ENCODE measurements at places on chromosomes 5 and 9.

DNA sequence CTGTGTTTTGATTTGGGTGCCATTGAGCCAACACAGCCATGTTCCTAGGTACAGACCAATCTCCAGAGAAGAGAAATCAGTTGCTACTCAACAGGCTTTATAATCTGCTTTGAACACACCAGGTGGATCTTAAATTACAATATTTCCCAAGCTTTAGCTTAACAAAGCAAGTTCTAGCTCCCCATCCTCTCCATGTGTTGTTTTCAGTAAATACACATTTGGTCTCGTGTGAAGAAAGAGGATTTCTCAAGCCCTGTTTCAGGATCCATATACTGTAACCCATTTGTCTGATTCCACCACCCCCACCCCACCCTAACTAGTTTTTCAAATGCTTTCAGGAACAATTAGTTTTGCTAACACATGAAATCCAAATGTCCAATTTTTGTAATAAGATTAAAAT is 109.6 kb upstream of the NIPBL start:
- no peak for DNase-seq

- DNase-seq, result no peak
Observed at GRCh38 chr5:139689631-139690063, 41.5 kb downstream of the CXXC5 start.

DNA sequence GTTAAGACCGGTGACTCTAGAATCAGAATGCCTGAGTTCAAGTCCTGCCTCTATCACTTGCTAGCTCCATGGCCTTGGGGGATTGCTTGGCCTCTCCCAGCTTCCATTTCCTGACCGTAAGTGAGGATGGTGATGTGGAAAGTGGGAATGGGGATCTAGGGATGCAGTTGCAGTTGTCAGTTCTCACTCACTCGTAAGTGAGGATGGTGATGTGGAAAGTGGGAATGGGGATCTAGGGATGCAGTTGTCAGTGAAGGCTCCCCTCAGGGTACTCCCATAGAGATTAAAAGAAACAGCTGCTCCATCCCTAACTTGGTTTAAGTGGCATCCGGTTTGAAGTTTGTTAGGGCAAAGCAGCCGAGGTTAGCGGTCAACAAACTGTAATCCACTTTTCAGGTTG is 3.0 kb upstream of the IL9 start:
- DNase-seq, result no peak

DNA sequence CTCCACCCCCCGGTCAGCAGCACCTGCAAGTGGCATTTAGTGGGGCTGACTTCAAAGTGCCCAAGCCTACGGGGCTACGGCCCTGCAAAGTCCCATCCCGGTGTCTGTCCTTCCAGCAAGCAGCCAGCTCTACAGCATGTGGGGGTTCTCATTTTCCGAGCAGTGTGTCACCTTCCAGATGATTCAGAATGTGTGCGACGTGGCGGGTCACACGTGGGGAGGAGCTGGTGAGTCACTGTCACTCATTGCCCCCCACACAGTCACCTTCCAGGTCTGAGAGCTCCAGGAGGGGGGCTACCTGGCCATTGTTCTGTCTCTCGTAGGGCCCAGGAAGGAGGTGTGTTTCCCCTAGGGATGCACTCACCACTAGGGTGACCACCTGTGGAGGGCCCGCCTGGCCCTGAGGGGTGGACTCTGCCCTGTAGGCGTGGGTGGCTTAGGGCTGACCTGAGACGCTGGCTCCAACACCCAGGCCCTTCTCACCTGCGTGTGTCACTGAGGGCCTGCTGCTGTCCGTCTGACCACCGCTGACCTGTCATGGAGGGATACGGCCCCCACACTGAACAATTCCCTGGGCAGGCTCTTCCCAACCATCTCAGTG is 70.2 kb downstream of the SEMA4D start:
- DNase-seq, result no peak

DNA sequence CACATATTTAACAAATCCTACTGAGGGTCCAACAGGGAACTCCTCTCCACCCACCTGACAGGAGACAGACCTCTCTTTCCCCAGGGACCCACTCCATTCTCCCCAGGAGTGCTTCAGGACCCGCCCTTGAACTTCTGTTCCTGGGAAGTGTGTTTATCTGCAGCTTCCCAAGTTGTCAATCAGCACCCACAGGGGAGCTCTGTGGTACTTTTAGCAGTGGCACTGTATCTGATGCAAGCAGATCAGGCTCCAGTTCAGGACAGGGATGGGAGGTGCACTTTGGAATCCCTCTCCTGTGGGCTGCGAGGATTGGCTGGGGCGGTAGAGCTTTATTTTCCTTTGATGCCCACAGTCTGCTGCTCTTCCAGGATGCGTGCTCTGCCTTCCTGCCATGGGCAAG is 8.7 kb downstream of the GALNT10 start:
- DNase-seq, result no peak

DNA sequence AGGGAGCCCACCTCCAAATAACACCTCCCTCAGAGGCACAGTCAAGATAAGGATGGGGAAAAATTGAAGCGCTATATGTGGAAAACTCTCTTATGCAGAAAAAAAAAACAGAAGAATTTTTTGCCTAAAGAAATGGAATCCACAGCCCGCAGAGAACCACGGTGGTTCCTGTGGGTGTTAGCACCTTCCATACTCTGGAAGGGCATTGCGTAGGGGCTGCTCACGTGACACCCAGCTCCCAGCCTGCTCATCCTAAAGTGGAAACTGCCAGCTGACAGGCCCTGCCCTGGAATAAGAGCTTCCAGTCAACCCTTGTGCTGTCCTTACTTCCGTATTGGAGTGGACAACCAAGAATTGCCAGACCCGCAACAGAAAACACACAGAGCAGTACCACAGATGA is 142.5 kb downstream of the FSTL4 start:
- DNase-seq, result no peak

- no peak for DNase-seq
Observed at GRCh38 chr5:9174446-9174845, 371.4 kb downstream of the SEMA5A start.

GRCh38 chr9:71895117-71895516 is 15.9 kb downstream of the ABHD17B start:
- no peak for DNase-seq

GRCh38 chr5:137669811-137670210 is 66.1 kb downstream of the KLHL3 start:
- no peak for DNase-seq

GRCh38 chr5:26691486-26691885 is 346.9 kb downstream of the CDH9 start:
- DNase-seq, result no peak

GRCh38 chr5:88833371-88834130 is 49.4 kb downstream of the MEF2C start:
- DNase-seq, result peak; percentile 45

DNA sequence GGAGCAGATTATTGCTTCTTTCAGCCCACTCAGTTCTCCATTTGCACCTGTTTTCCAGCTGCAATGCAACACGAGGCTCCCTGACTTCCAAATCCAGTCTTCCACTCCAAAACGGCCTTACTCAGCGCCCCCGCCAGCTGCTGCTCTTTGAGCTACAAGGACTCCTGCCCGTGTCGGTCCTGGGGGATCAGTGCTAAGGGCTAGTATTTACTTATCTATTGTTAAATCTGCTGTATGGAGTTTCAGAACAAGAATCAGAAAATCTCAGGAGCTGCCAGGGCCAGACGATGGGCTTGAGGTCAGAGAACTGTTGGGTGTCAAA is 44.1 kb downstream of the OR2V1 start:
- no peak for DNase-seq

DNA sequence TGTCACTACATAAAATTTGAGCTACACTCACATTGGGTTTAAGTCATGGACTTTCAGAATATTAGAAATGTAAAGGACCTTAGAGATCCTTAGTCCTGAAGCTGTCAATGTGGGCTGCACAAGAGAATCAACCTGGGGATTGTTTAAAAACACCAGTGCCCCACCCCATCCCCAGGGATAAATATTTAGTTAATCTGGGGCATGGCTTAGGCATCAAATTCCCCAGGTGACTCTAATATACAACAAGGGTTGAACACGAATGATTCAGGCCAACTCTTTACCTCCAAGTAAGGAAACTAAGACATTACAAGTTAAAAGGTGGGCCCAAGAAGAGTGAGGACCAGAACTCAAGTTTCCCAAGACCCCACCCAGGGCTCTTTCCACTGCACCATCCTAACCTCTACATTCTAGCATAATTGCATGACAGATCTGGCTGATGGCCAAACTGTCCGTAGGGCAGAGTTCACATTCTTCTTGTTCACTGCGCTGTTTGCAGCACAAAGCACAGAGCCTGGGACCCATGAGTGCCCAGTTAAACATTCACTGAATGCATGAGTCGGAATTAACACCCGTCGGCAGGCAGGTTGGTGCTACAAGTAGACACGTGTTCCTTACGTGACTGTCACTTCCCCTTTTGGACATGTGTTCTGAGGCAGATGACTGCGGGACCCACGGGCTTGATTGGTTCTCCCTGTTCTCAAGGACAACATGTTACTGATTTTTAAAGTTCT is 25.2 kb downstream of the CYFIP2 start:
- DNase-seq, result no peak

- DNase-seq, result no peak
Observed at GRCh38 chr9:128689293-128689774, 312 bp downstream of the SET start.

DNA sequence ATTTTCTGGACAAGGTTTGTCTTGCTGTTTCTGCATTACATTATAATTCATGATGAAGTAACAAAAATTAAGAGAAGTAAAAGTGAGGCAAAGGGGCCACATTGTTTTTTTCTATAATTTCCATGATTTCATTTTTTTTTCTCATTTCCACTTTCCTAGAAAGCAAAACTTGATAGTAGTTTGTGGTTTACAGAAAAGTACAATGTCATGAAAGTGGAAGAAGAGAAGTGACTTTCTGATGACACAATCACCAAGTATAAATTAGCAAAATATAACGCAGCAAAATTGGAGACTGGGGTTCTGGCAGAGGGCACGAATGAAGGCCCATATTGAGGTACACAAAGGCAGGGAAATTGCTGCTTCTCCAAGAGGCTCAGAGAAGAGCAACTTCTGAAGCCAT is 5.0 kb upstream of the IFNA14 start:
- no peak for DNase-seq

GRCh38 chr5:115229606-115230005 is 33.1 kb downstream of the PGGT1B start:
- no peak for DNase-seq

GRCh38 chr9:114908104-114908622 is 22.2 kb downstream of the TNFSF8 start:
- no peak for DNase-seq

DNA sequence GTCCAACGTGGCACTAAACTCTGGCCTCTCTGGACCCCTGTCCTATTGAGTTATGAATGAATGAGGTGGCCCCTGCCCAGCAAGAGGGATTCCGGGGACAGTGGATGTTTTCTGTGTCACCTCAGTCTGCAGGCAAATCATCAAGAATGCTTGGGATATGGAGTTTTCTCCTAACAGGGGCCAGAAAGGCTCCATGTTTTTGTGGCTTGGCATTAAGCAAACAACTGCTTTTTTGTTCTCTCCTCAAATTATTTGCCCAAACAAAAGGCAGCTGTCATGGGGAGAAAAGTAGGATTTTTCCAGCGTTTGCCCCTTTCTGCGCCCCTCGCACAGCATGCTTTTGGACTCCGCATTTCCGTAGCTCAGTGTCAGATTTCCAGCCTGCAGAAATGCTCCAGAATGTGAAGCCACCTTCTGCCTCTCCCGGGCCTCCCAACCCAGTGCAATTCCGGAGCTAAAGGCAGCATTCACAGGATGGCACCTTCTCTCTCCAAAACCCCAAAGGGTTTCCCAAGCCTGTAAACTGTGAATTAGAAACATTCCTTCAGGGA is 553.3 kb downstream of the CCDC171 start:
- DNase-seq, result no peak

DNA sequence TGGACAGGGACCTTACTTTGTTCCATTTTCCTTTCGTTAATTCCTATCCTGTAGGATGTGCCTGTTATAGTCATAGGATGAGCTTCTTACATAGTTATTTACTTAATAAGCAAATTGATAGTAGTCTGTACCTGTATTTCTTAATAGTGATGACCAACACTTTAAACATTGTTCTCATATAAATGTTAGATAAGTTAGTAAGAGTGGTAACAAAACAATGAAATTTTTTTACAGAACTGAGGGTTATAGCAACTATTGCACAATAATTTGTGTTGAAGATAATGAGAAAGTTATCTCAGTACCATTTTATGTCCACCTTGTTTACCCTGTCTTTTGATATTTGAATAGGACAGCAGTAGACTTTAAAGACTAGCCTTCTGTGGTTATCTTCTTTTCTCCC is 162.9 kb upstream of the ELL2 start:
- no peak for DNase-seq

GRCh38 chr5:155871623-155872022 is 455.3 kb upstream of the SGCD start:
- DNase-seq, result no peak

DNA sequence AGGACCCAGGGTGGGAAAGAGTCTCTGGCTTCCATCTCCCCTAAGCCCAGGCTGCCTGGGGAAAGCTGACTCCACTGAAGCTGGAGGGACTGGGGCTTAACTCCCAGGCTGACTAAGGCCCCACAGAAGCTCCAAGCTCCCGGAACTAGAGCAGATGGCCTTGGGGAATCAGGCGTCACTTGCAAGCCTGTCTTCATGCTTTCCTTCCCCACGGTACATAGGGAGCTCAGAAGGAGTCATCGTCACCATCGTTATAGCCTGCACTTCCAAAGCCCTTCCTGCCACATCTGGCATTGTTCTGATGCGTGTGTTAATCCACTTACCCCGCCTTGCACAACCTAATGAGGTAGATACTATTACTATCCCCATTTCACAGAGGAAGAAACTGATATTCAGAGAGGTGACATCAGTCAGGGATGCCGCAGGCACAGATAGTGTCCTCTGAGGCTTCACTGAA is 11.5 kb downstream of the AQP3 start:
- DNase-seq, result no peak

DNA sequence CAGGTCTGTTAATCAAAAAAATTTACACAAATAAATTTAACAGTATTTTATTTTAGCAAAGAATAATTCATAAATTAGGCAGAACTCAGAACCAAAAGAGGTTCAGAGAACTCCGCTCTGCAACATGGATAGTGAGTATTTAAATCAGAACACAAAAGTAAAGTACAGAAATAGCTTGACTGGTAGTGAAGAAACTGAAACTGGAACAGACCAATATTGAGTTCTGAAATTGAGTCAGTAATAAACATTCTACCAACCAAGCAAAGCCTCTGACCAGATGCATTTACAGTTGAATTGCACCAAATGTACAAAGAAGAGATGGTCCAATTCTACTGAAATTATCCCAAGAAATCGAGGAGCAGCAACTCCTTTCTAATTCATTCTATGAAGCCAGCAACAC is 1542.8 kb downstream of the EFNA5 start:
- no peak for DNase-seq

All from smooth muscle cell of the brain vasculature (primary cell).